ENCODE measurements at places on chromosomes 3 and 15.

GRCh38 chr3:195570344-195570743, 13.4 kb downstream of the APOD start:
- DNase-seq, result no peak

GRCh38 chr3:81726132-81726531, 35.3 kb downstream of the GBE1 start:
- DNase-seq, result no peak

DNA sequence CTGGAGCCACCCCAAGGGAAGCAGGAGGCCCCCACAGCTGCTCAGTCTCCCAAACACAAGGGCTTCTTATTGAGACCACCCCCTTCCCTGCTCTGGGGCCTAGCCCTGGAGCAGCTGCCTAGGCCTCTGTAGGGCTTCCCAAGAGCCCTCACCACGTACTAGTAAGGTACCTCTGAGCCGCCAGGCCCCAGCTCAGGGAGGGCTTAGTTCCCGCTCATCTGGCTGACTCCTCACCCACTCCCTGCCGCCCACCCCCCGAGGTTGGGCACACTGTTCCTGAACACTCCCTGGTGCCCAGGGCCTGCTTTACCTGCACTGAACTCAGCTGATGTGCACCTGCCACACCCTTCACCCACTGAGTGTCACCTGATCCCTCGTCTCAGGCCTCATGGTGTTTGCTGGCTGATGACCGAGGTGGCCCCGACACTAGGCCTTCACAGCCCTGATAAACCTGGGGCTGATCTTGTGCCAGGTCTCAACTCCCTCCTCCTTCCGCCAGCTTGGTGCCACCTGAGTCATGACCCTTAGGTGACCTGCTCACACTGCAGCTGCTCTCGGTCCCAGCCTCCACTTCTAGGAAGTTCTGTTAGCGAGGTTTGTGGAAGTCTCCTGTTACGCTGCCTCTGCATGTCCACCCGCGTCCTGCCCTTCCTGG, 18.0 kb upstream of the SPTBN5 start:
- DNase-seq, result no peak

- DNase-seq, result no peak
Measured at GRCh38 chr3:195081242-195081963, 189.6 kb downstream of the XXYLT1 start.

- no peak for DNase-seq
Measured at GRCh38 chr3:65548848-65549625, 489.7 kb downstream of the MAGI1 start.

- DNase-seq, result no peak
Measured at GRCh38 chr3:125511420-125512118, 8.4 kb downstream of the SNX4 start.

DNA sequence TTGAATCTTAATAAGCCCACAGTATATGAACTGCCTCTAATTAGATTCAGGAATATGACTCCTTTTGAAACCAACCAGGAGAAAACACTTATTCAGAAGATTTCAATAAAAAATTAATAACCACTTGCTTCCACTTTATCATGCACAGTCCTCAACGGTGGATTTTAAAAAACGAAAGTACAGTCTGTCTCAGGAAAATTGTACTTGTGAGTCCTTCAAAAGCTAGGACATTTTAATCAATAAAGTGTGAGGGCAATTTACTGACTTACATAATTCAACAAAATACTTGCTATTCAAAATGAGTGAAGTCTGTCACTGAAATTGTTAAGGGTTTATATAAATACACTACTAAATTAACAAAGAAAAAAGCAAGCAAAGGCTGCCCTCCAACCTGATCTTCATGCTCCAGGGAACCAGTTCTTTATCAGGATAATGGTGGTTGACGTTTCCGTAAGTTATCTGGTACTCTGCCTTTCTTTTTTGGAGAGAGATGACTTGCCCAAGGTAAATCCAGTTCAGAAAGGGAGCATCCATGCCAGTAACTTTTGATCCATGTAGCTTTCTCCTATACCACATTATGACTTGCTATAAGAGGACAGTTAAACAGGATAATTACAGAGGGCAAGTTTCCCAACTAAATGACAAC, 17.0 kb downstream of the SUCLG2 start:
- DNase-seq, result no peak

DNA sequence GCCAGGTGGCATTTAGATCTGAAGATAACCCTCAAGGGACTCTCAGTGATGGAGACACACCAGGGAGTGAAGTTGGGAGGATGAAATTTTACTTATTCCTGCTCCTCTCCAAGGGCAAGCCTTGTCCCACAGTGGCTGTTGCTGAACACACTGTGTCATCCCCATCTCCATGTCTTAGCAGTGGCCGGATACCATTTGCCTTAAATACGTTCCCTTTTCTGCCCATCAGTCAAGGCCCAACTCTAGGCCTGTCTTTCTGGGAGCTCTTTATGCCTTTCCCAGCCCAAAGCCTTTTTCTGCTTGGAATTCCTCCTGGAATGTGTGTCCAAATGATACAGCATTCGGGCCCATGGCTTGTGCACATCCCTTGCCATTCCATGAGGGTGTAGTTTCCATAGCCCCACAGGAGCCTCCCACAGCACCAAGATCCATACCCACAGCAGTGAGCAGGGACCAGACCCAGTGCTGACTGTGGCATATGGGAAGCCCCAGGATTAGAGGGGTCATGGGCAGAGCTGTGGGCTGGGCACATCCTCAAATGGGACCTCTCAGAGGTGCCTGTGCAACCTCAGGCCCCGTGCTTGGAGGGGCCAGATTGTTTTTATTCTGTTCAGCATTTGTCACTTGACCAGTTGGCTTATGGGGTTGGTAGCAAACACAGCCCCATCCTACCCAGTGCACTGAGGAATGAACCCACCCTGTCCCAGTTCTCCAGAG, 63.7 kb upstream of the PRR23C start:
- DNase-seq, result no peak

All from CD4-positive, alpha-beta T cell (primary cell).